Skin of body (tissue), 3 donors: ENCODE measurements at places on chromosomes 6 and 20.

DNA sequence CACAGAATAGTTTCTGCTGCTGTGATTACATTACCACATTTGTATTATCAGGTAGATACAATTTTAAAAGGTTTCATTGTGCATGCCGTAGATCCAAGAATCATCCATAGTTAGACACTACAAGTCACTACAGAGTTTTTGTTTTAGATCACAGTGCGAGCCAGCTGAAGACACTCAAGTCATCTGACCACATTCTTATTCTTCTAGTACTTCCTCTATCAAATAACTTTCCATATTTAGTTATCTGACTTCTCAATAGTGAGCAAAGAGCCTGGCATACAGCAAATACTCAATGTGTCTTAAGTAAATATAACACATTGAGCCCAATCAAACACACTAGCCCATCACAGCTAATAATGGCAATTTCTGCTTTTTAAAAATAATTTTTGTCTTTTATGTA is 195.4 kb downstream of the ASCC3 start:
- no peak for DNase-seq

GRCh38 chr20:51013577-51014330 is 9.2 kb downstream of the KCNG1 start:
- no peak for DNase-seq

DNA sequence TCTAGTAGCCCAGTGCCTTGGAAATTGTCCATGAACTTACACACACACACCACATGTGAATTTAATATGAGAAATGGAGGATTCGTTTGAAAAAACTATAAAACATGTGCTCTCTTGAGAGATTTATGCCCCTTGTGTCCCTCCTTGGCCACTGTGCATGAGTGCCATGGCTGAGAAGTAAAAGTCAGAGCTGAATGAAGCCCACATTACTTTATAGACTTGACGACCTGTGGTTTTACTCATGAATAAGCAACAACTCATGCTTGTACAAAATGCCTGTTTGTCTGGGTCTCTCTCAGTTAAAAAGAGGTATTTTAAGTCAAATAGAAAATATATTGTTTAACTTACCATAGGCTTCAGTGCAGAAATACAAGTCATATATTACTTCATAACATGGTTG is 102.7 kb downstream of the KCNQ5 start:
- DNase-seq = no peak

DNA sequence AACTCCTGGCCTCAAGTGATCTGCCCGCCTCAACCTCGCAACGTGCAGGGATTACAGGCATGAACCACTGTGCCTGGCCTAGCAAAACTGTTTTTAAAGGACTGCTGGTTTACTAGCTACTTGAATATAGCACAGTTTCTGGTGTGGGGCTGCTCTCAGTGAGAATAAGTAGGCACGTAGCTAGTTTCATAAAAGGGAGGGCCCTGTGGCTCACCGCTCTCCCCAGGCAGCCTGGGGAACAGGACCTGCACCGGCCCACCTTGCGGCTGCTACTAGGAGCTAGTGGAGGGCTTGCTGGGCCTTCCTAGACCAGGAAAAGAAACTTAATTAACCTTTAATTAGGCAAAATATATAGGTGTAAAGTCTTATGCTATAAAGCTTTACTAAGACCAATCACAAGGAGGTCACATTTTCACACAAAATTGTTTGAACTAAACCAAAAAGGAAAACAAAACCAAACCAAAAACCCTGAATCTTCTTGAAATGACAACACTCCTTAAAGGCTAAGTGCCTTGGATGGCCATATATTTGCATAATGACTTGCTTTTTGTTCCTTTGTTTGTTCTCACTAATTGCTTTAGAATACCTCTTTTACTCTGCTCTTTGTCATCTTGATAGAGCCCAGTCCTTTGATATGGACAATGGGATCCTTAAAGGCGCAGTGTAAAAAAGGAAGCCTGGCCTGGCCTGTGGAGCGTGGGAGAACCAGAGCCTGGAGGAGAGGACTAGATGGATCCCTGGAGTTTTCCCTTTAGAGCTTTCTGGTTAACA is 69.5 kb upstream of the SAMD5 start:
- no peak for DNase-seq

GRCh38 chr6:106448000-106448426 is 87.5 kb downstream of the CRYBG1 start:
- no peak for DNase-seq

DNA sequence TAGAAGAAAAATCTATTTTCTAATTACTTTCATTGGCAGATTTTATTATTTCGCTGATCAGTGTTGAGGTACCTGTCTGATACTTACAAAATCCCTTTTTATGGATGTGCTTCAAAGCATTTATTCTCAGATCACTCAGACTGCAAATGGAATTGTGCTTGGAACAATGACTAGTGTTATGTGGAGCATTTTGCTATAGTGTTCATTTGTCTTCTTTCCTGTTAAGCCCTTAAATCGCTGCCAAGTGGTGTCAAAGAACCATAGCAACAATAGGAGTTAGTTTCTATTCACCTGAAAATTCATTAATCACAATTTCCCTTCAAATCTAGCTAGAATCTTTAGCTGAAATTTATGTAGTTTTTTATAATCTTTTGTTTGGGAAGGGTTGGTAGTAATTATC is 29.8 kb downstream of the SMPDL3A start:
- DNase-seq = no peak

DNA sequence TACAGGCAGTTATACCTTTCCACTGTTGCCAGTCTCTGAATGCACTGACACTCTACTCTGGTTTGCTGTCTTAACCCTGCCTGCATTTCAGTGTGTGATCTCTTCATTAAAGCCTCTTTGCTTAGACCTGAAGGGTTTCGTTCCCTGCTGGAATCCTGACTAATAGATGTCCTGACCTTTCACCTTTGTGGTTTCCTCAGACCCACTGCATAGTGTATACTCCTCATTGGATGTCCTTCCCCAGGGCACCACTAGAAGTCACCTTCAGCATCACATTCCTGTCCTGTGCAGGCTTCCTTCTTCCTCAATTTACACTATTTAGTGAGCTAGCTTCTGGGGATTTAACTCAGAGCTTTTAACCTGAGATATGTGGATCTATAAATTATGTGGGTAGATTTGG is 120.6 kb downstream of the RCAN2 start:
- DNase-seq = no peak

GRCh38 chr6:82786248-82786647 is 279.4 kb downstream of the UBE3D start:
- no peak for DNase-seq

DNA sequence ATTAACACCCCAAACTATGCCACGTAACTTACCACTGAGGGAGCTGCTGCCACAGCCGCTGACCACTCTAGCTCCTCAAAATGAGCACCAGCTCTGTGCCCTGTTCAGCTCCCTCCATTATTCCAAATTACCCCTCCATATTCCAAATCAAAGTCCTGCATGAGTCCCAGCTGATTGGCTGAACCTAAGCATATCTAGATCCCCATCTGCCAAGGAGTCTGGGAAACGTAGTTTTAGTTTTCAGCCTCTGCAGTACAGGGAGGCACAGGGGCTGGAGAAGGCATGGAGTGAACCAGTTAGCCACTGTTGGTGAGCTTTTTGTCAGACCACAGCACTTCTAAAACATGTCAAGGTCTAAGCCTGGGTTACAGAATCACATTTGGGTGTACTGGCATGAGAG is 15.9 kb downstream of the UNC5CL start:
- DNase-seq = no peak

DNA sequence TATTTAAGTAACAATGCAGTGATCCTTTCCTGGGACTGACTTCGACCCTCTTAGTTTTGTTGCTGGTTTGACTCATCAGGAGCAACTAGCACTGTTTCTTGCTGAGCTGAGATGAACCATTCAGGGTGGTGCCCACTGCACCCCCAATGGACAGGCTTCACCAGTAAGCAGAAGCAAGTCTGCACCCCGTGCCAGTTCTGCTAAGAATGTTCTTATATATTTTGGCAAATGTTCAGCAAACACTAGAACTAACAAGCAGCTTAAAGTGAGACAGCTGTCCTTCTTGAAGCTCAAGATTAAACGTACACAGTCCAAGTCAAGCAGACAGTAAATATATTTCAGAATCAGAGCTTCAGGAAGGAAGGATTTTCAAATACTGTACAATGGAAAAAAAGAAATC is 561.3 kb upstream of the CDH4 start:
- DNase-seq = no peak

DNA sequence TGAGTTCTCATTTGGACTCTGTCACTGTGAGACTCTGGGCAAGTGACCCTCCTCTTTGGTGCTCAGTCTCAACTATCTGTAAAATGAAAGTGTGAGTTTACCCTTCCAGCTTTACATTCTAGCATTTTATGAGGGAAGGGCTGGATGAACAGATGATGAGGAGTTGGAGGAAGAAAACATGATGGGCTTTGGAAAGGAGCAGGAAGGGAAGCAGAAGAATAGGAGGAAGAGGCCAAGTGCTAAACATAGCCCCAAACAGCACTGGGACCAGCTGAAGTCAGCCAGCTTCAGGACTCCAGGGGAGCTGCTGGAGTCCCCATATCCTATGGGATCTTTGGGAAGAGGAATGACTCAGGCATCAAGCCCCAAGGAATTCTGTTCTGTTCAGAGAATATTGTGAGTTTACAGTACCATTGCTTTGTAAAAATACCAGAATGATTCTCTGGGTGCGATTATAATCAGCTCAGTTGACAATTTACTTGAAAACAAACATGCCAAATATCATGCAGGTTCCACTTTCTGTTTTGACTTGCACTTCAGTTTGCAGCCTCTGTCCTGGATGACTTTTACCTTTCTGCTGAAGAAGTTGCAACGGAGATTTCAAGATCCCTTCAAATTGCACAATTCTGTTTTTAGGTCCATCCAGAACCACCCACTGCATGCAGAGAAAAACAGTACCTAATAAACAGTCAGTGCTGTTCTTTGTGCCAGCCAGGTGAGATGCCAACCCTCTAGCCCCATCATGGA is 3.2 kb downstream of the CD40 start:
- DNase-seq = no peak

DNA sequence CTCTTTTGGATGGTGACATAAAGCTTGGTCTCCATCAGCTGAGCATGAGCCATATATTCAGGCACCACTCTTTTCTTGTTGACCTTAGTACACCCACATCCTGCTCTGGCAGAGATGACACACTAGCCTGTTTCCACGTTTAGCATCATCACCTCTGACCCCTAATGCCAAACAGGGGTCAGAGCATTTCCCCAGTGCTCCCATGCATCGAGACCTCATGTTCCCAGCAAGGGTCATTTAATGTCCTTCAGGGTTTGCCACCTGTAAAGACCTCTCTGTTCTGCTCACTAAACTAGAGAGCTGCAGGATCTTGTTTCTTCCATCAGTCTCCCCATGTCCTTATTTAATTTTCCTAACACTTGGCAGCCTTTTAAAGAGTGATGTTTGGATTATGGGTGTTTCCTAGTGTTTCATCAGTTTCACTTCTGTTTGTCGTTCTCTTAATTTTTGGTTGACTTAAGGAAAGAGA is 97.5 kb downstream of the AIG1 start:
- DNase-seq = no peak

GRCh38 chr20:5131502-5131901 is 4.7 kb downstream of the CDS2 start:
- peak; percentile 56 for DNase-seq

DNA sequence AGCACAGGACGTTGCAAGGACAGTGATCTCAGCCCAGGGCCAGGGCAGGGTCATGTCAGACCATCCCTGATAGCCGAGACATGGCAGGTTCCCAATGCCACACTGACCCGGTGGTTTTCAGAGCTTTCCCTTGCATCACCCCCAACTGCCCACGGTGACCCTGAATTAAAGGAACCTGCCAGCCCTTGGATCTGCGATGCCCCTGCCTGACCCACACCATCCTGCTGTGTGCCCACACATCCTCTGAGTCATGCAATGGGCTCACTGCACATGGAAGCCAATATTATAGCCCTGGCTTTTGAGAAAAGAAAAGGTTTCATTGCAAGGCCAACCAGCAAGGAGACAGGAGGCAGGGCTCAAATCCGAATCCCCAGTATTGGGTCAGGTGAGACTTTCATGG is 132.6 kb upstream of the CST7 start:
- no peak for DNase-seq

GRCh38 chr6:17885889-17886576 is 101.4 kb downstream of the KIF13A start:
- DNase-seq = no peak

GRCh38 chr20:47705497-47705856 is 79.8 kb downstream of the SULF2 start:
- no peak for DNase-seq

- DNase-seq = no peak
Measured at GRCh38 chr20:49679634-49680033, 34.0 kb downstream of the B4GALT5 start.

- DNase-seq = no peak
Measured at GRCh38 chr6:81834141-81834681, 81.7 kb upstream of the TENT5A start.

GRCh38 chr6:40532349-40533000 is 54.7 kb downstream of the LRFN2 start:
- no peak for DNase-seq

DNA sequence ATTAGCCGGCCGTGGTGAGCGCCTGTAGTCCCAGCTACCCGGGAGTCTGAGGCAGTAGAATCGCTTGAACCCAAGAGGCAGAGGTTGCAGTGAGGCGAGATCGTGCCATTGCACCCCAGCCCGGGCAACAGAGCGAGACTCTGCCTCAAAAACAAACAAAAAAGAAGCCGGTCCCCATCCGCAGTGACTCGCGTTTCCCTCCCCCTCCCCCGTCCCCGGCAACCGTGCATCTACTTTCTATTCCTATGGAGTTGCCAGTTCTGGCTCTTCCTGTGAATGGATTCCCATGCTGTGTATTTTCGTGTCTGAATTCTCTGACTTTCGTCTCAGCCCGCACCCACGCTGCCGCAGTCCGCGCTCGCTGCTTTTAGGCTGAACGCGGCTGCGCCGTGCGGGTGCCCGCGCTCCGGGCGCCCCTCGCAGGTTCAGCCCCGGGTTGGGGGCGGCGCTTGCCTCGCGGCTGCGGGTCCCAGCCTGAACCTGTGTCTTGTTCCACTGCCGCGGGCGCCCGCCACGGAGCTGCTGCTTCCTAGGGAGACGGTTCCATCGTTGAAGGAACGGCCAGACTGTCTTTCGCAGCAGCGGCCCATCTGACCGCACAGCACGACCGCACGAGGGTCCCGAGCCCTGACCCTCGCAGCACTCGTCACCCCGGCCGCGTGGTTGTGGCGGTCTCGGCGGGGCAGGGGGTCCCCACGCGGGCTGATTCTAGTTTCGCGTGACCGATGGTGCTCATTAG is 1.1 kb upstream of the MRGBP start:
- DNase-seq = no peak

GRCh38 chr6:41467061-41467460 is 79.1 kb upstream of the FOXP4 start:
- no peak for DNase-seq

GRCh38 chr6:5051394-5051793 is 33.7 kb upstream of the PPP1R3G start:
- DNase-seq = no peak

DNA sequence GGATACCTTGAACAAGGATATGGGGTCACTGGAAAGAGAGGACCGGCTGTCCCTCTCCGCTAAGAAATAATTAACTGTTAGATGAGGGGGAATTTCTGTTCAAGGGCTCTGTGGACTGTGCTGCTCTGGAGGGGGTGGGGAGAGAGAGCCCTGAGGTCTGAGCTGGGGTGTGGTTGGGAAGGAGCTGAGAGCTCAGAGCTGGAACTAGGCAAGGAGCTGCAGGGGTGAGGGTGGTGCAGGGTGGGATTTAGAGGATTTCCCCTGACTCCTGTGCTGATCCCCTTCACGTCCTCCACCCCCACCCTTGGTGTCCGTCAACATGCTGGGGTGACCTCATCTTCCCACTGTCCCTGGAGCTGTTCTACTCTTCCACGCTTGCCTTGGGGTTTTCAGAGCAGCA is 52.5 kb downstream of the HLA-A start:
- DNase-seq = no peak
